Stimulated activated CD8-positive, alpha-beta memory T cell treated with anti-CD3 and anti-CD28 coated beads, Interleukin-15, amount 100 ng/mL, for 4 hours (primary cell): ENCODE measurements at places on chromosomes 6 and 20.

- DNase-seq: no peak
These were observed 15.7 kb downstream of the NKX2-2 start for GRCh38 chr20:21498195-21498594.

- DNase-seq: no peak
These were observed 24.9 kb upstream of the MCM9 start for GRCh38 chr6:118959903-118960302.

DNA sequence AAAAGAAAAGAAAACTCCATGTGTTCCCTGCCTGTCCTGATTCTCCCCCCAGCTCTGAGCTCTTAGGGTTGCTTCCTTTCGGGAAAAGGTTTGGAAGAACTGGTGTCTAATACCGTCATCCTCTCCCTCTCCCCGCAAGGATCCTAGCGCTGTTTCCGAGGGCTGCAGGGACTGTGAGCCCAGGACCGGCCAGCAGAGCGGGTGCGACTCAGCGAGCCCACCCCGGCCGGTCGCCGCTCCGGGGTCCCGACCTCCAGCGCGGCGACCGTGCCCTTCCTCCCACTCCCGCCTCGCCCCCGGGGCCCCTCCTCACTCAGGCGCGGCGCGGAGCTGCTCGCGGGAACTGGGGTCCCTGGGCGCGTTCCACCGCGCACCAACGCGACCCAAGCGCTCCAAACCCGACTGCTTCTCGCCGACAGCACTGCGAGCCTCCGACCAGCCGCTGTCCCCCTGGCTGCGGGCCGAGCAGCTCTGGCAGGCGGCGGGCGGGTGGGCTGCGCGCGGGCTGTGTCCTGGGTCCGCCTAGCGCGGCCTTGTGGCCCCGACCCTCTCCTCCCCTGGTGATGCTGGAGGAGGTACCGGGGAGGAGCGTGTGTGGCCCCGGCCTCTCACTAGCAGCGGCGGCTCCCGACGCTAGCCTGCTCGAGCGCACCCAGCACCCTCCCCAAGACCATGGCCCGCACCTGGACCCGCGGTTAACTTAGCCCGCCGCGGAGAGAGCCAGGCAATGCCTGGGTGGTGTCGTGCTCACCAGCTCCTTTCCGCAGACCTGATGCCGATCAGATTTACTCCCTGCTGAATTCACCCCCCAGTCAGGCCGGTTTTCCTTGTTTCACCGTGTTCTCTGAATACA, at the start of gene PLA2G7:
Gene PLA2G7, minus strand, starts transcription at position 509 of the 853 bp plus-strand sequence. CDS start 12,484 bp downstream, outside the sequence.
- DNase-seq: no peak

- DNase-seq: no peak
These were observed 114.1 kb downstream of the PLCB1 start for GRCh38 chr20:8246153-8246552.
